ENCODE measurements at places on chromosomes 12 and 14.

GRCh38 chr12:78864403-78864869, at the start of gene SYT1:
TSS of gene SYT1 (plus strand) at chr12:78864774.
- peak; percentile 69 for DNase-seq

DNA sequence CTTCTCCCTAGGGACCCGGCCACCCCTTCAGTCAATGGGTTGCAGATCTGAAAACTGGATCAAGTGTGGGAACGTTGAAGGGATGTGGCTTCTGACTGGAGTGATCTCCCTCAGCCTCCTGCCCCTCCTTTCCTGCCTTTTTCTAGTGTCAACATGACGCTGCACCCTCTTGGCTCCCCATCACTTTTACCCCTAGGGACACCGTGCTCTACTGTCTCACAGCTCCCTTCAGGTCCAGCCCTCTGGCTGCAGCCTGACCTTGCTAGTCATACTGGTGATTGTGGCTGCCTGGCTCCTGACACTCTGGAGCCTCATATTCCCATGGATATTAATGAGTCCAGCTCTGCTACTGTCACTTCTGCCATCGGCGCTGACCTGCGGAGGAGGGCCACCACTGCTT, 51.5 kb upstream of the RASSF3 start:
- no peak for DNase-seq

- DNase-seq: no peak
Observed at GRCh38 chr12:100133200-100133599, 9.5 kb downstream of the BLTP3B start.

DNA sequence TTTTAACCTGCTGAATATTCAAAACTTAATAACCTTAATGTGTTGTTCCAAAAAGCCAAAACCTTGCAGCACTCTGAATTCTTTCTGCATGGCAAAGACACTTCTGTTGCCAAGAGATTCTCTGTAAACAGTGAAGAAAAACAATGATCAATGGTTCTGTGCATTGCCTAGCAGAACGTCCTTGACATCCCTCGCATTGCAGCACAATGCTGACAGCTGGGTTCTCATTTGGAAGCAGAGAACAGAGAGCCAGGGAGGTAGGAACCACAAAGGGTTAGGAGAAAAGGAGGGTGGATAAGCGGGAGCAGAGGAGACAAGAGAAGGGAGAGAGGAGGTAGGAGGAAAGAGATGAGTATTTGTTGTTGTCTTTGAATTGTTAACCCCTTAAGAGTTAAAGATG, 501.1 kb downstream of the NAV3 start:
- DNase-seq: no peak

DNA sequence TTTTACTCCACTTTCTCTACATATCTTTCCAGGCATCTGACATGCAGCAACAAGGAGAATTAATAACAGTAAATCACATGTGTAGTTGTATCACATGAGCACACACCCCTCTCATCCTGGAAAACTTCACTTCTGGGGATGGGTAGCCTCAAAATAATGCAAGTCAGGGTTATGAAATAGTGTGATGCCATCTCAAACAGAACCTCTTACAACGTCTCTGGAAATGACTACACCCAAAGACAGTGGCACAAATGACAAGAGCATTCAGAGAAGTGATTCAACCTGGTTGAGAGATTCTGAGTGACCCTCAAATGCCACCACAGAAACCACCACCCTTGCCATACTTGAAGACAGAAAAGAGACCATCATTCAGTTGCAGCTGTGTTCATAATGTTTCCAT, 2.8 kb downstream of the DIO2 start:
- DNase-seq: no peak

GRCh38 chr14:97432586-97432985, 635.4 kb downstream of the VRK1 start:
- no peak for DNase-seq

DNA sequence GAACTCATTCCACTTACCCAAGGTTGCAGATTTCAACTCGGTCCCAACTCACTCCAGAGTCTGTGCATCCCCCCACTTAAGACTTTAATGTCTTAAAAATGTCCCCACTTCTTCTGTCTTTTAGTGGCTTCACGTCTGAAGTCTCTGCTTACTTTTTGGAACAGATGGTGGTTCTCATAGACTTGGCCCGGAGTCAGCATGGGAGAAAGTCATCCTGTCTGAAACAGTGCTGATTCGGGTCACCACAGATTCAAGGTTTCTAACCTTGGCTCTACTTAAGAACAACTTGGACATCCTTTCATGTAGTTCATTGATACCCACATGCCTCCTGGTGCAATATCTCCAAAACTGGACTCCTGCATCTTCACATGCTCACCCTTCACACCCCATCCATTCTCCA, 26.0 kb downstream of the CHST11 start:
- peak; percentile 57 for DNase-seq

DNA sequence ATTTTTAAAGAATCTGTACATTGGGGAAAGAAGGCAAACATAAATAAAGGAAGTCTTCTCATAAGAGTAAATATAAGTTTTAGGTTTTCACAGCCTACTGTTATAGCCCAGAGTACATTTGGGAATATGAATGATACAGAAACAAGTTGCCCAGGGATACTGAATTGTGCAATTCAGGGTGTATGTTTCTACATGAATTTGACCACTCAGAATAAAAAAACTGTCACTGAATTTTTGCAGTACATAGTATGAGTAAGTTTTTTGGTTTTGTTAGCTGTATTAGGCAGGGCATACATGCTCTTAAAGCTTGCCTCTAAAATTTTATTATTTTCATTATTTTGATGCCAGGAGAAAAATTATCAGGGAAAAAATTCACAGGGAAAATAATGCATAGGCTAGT, 6.6 kb upstream of the PCNX4 start:
- DNase-seq: no peak

DNA sequence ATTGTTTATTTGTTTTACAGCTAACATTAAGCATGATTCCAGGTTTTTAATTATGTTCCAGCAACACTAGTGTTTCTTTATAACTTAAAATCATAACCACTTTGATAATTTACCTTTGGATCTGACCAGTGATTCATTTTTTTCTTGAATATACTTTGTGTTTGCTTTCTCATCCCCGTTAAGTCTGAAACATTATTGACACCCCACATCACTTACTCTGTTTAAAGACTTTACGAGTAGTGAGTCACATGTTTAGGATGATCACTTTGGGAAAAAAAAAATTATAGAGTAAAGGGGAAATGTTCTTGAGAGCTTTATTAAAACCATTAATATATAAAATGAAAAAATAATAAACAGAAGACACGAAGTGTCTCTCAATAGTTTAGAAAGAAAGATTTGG, 132.2 kb downstream of the MON2 start:
- DNase-seq: no peak

- DNase-seq: no peak
Observed at GRCh38 chr12:68487721-68488309, 122.9 kb upstream of the RAP1B start.

GRCh38 chr12:98903875-98904274, 258.8 kb downstream of the APAF1 start:
- no peak for DNase-seq

- DNase-seq: peak; percentile 69
Observed at GRCh38 chr14:103204852-103205540, 81.7 kb downstream of the TNFAIP2 start.

DNA sequence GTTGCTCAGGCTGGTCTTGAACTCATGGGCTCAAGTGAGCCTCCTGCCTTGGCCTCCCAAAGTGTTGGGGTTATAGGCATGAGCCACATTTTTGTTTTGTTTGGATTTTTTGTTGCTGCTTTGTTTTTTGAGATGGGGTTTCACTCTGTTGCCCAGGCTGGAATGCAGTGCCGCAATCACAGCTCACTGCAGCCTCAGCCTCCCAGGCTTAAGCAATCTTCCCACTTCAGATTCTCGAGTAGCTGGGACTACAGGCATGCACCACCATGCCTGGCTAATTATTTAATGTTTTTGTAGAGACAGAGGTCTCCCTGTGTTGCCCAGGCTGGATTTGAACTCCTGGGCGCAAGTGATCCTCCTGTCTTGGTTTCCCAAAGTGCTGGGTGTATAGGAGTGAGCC, 5.7 kb upstream of the PLEK2 start:
- no peak for DNase-seq

DNA sequence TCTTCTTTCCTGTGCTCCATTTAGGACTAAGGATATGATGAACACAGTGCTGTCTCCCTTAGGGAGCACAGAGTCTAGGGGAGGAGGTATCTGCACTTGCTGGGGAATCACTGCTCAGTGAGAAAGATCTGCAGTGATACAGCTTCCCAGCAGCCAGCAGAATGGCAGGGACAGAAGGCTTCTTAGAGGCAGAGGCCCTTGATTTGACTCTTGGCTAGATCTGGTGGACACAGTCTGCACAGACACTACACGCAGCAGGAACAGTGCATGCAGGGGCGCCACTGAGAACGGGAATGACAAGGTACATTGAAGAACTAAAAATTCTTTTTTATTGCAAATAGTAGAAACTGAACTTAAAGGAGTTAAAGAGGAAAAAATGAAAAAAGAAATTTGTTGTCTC, 51.6 kb downstream of the KCNA1 start:
- no peak for DNase-seq

DNA sequence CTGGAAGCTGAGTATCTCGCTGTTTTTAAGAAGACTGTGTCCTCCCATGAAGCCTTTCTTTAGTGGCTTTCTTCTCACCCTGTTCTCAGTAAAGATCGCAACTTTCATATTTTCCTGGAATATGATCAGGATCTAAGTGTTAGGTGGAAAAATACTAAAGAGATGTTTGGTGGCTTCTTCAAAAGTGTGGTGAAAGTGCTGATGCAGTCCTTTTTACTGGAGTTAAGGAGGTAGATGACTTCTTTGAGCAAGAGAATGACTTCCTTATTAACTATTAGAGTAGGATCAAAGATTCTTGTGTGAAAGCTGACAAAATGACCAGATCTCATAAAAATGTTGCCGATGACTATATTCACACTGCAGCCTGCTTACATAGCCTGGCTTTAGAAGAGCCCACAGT, 141.6 kb downstream of the SLC5A8 start:
- no peak for DNase-seq

- no peak for DNase-seq
Observed at GRCh38 chr12:86513226-86513625, 257.0 kb upstream of the MGAT4C start.

DNA sequence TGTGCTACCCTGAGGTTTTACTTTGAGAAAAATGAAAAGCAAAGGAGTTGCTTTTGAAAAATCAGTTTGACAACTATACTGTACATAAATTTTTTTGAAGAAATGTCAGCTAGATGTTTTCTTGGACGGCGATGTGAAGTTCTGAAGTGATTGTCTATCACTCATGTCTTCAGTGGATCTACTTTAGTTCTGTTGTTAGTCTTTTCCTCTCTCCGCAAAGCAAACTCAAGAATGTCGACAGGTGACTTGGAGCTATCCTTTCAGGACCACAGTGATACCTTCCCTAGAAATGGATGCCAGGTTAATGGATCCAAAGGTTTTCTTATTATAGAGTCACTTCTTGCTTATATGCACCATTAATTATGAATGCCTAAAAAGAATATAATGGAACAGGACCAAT, 1.2 kb downstream of the PTPRO start:
- no peak for DNase-seq

Data from DMS 273 treated with DMSO at 0.1 percent for 48 hours (cell line).